ENCODE measurements at places on chromosomes 1 and 21.
A peak's percentile ranks its signal among the peaks of the same experiment; 100 is the strongest.

DNA sequence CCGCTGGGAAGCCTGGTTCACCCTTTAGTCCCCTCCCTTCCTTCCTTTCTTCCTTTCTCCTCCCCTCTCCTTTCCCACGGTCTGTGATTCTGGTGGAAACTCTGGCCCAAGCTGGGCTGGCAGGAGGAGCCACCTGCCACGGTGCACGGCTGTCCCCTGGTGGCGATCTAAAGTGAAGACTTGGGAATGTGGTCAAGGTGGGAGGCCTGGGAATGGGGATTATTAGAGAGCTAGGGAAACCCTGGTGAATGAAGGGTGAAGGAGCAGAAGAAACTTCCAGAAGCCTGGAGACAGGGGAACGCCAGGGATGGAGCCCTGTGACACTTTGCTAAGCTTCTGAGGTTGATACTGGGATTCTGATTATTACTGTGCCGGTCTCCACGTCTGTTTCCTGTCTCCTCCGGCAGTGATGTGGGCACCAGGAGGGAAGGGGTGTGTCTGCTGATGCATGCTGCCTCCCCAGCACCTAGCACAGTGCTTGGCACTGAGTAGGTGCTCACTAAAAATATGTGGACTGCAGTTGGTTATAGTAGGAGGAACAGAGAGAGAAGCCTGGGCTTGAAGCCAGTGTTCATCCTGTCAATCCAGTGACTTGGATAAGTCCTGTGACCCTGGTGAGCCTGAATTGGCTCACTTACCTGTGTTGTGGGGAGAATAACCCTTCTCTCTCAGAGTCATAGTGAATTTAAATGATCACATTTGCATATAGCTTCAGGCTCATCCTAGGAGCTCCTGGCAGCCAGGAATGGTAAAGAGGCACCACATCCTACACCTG is 71.2 kb upstream of the NBPF3 start:
- peak; percentile 84 for DNase-seq

DNA sequence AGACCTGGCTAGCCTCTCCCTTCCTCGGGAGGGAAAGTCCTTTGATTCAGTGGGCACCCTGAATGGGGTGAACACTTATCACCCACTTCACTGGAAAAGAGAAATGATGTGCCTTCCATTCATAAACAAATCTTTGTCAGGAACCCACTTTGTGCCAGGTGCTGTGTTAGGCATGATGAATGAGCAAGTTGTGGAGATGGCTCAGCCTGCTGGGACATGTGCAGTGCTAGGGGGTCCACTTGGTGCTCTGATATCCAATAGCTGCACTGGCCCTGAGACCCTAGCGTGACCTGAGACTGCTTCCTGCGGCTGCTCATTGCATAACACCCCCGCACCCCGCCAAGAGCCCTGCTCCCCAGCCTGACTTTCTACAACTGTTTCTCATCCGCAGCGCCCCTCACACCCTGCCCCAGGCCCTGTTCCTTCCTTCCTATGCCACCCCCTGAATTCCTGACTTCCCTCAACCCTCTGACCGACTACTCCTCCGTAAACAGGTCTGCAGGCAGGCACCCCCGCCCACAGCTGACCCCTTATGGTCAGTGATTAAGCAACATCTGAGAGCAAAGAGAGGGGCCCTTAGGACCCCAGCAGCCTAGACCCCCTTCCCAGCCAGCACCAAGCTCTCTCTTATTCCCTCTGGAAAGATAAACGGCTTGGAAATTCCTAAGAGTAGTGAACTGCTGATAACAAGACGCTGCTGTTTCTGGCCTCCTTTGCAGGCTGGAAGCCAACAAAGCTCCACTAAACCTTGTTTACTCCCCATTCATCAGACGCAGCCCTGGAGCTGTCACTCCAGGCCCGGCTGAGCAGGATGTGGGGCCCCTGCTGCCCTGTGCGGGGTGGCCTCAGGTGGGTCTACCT is 12.9 kb downstream of the CSRP1 start:
- DNase-seq: no peak

- no peak for DNase-seq
These were observed 139.9 kb upstream of the PKN2 start for GRCh38 chr1:88544195-88544594.

DNA sequence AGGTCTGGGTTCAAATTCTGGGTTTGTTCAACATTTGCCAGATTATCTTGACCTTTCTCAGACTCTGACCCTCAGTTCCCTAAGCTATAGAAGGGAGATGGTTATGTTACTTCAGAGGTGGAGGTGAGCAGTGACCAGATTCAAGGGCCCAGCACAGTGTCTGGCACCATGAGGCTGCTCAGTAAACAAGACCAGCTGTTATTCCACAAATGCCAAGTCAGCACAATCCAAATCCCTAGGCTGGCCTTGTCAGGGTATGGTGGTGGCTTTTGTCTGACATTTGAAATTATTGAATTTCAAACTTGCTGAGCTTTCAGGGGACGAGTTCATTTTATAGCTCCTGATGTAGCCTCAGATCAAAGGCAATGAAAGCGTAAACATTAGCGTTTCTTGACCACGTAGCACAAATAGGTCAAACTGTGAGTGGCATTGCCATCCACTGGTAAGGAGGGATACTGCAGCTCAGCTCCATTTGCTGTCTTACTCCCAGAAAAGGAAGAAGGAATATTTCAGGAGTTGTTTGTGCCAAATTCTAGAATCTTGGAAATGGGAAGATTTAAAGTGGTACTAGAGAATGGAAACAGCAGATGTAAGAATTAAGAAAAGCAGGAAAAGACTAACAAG is 94.3 kb upstream of the EDN2 start:
- no peak for DNase-seq

DNA sequence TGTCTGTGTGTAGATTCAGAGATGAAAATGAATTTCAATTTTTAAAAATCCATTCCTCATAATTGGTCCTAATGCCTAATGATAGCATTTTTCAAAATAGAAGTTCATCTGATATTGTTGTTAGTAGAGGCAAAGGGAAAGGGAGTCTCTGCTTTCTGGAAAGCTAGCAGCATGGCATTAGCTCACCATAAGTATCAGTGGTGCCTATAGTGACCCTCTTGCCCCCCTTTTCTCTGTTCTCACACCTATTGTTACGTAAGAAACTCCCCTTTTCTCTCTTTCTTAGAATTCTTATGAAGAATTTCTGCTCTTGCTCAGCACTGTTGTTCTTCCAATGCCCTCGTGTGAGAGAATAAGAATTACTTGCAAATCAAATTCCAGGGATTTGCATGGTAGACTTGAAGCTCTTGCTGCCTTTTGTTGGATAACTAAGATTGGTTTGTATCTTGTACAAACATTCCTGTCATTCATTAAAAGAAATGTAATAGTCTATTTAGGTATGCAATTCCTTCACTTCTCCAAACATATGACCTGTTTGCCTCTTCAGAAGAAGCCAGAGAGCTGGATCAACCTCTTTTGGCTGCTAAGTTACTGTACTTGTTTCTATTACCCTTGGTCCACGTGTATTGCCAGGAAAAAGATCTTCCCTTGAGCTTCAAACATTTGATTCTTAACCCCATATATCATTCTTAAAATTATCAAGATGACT is 69.2 kb upstream of the MAGI3 start:
- no peak for DNase-seq

DNA sequence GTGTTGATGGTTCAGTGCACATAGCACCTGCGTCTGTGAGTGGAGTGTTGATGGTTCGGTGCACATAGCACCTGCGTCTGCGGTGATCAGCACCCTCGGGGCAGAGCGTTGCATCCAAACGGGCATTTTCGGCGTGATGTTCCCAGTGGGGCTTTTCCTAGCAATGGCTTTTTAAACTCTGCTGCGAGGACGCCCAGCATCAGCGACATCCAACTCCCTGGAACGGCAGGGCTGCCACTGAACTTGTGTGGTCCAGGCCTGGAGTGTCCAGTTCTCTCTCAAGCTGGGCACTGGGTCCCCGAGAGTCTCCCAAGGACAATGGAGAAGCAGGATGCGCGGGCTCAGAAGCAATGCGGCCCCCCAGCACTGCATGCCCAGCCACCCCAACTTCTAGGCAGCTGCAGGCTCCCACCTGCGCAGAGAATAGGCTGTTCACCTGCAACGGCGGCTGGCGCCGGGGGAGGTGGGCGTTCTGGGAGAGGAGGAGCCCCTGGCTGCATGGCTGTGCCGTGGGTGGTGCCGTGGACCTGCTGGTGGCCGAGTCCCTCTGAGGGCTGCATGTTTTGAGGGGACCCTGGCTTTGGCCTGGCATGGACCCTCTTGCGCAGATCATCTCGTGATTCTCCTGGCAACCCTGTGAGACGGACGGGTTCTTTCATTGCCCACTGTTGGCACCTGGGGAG is 10.1 kb upstream of the C1orf174 start:
- DNase-seq: no peak

GRCh38 chr1:173503391-173503790 is 26.3 kb downstream of the PRDX6 start:
- no peak for DNase-seq

- DNase-seq: no peak
These were observed 287.8 kb upstream of the RGS18 start for GRCh38 chr1:191870490-191870889.

- no peak for DNase-seq
These were observed 126.3 kb upstream of the F3 start for GRCh38 chr1:94667818-94668217.

DNA sequence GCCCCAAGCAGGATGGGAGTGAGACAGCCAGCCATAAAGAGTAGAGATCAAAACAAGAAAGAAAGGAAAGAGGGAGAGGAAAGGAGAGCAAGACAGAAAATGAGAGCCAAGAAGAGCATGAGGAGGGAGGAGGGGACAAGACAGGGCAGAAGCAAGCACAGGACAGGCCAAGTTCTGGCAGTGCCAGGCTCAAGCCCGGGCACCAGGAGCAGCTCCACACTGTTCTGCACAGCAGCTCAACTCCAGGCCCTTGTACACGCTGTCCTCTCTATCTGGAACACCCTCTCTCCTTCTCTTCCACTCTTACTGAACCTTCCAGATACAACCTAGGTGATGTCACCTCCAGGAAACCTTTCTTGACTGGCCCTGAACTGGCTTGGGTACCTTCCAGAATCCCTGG is 11.7 kb downstream of the IFFO2 start:
- DNase-seq: no peak

DNA sequence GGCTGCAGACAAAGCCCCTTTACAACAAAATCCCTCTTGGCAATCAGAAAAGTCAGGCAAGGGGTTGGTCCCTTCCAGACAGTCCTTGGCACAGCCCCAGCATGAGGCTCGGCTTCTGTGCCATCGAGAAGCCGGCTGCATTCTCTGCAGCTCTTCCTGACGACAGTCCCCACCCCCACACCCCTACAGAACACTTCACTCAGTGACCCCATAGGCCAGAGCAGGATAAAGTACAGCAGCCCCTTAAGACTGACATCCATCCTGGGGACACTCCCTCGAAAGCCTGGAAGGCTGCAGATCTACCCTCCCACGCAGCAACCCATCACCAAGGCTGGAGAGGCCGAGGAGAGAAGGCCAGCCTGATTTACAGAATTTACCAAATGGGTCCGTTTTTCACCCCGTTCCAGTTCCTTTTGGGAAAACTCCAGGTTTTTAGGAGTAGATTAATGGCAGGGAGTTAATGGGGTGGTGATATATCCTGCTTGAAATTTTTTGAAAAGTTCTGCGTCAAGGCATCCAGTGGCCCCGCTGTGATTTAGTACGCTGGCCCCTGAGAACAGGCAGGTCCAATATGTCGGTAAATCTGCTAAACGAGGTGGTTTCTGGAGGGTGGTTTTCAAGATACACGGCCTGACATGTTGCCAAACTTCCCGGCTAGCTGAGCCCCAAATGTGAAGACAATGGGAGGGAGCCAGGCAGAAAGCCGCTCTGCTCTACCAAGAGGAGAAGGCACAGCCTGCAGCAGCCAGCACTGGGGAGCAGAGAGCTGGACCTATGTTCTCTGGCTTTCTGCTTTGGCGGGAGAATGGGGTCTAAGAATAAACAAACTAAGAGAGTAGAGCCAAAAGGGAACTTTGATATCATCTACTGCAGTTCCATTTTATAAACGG is 81.7 kb downstream of the SSBP3 start:
- no peak for DNase-seq

- DNase-seq: no peak
These were observed 1.7 kb upstream of the IKBKE start for GRCh38 chr1:206468571-206468970.

DNA sequence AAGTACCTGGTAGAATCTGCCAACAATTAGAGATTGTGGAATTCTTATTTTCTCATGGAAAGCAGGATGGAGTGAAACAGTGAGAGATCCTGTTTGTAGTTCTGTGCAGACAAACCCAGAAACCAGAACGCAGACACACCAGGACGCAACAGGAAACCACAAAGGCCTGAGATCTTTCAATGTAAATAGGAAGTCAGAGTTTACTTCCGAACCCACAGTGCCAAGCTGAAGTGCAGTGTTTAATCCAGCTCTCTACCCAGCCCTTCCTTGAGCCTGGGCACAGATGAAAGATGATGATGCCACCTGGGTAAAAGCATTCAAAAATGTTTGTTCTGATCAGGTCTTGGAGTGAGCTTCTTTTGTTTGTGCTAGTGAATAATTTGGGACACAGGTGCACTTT is 244.2 kb upstream of the HOOK1 start:
- no peak for DNase-seq

GRCh38 chr1:59666106-59666505 is 148.6 kb upstream of the HOOK1 start:
- DNase-seq: no peak

DNA sequence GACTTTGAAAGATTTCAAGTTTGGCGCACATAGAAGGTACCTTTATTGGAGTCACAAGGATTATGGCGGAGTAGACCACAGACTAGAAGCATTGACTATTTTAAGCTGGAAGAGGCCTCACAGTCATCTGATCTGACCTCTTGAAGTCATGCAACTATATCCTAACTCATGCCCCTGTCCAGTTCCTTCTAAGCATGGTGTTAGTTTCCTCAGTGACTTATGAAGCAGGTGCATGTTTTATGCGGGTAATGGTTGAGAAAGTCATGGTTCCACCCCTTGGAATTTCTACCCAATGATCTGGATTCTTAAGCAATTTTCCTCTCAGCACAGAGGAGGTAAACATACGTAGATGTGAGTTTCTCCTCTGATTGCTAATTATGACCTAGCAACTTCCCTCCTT is 11.7 kb downstream of the OLFML3 start:
- DNase-seq: no peak

DNA sequence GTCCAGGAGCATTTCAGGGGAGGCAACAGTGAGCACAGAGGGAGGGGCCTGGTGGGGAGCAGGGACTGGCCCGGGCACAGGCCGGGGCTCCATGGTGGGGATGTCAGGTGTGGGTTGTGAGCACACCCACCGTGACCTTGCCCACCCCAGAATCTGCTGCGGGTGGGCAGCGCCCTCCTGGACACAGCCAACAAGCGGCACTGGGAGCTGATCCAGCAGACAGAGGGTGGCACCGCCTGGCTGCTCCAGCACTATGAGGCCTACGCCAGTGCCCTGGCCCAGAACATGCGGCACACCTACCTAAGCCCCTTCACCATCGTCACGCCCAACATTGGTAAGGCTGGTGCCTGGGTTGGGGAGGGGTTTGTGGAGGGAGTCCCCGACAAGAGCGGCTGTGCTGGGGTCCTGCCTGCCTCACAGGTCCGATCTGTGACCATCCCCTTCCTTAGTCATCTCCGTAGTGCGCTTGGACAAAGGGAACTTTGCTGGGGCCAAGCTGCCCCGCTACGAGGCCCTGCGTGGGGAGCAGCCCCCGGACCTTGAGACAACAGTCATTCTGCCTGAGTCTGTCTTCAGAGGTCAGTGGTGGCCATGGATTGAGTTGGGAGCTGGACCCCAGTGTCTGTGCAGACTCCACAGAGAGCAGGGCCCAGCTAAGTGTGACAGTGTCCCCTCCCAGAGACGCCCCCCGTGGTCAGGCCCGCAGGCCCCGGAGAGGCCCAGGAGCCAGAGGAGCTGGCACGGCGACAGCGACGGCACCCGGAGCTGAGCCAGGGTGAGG is 14.3 kb downstream of the PSRC1 start:
- DNase-seq: peak; percentile 54
